ENCODE measurements at places on chromosomes 6 and 20.

DNA sequence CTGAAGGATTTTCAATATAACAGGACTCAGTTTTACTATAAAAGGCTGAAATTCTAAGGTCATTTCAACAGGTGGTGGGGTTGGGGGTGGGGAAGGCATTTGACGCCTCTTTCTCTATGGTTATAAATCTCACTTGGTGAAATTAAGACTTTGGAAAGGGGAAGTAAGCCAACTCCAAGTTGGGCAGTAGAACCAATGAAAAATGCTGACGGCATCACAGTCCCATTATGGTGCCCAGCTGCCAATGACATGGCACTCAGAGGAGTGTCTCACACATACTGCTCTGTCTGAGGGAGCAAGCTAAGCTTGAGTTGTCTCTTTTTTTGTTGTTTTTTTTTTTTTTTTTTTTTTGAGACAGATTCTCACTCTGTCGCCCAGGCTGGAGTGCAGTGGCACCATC lies 4.7 kb downstream of the SLC16A10 start:
- DNase-seq = no peak

GRCh38 chr20:57266291-57267157 lies at the start of gene BMP7:
Gene BMP7, minus strand, starts transcription at chr20:57266641. Its CDS starts 519 bp downstream, at chr20:57266122.
- peak; percentile 69 for DNase-seq

DNA sequence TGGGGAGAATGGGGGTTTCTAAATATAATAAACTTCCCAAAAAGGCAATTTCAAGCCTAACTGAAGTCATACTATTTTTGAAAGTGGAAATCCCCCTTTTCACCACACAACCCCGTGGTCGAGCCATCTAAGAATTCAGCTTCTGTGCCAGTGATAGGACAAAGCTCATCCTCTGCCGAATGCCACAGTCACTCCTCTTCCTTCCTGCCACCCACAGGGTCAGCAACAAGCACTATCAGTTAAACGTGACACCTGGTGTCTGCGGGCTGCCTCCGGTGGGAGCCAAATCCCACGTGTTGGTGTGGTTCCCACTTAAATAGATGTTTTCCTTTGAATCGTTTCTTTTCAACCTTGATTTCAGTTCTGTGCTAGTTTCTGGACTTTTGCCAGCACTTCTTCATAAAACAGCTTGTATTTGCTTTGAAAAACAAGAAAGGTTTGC lies 60.7 kb downstream of the TNFAIP3 start:
- DNase-seq = no peak

DNA sequence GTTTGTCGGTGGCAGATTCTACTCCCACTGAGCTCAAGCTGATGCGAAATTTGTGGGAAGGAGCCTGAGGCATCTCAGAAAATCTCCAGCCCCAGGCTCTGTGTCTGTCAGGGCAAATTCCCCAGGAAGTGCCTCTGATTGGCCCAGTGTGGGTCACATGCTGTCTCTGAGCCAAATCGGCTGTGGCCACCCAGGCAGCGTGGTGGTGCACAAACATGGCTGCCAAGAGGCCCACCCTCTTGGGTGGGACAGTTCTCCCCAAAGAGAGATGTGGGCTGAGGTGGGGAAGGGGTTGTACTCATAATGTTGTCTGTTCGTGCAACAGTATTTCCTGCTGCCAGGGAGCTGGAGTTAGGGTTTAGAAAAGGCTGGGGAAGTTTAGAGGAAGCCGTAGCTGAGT lies 130.6 kb downstream of the BMP7 start:
- DNase-seq = no peak

DNA sequence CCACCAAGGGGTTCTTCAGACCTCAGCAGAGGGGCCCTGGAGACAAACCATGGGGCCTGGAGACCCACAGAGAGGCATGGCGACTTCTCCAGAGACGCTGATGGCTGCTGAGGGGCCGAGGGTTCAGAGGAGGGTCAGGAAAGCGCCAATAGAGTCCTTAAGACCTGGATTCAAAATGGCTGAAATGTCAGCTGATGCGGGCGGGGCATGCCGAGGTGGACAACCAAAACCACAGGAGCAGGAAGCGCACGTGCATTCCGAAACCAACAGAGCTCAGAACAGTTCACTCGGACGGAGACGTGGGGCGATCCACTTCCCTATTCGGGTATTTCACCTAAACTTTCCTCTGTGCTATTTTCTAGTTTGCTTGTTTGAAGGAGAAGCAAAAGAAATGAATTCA lies 99.9 kb upstream of the RIN2 start:
- no peak for DNase-seq

DNA sequence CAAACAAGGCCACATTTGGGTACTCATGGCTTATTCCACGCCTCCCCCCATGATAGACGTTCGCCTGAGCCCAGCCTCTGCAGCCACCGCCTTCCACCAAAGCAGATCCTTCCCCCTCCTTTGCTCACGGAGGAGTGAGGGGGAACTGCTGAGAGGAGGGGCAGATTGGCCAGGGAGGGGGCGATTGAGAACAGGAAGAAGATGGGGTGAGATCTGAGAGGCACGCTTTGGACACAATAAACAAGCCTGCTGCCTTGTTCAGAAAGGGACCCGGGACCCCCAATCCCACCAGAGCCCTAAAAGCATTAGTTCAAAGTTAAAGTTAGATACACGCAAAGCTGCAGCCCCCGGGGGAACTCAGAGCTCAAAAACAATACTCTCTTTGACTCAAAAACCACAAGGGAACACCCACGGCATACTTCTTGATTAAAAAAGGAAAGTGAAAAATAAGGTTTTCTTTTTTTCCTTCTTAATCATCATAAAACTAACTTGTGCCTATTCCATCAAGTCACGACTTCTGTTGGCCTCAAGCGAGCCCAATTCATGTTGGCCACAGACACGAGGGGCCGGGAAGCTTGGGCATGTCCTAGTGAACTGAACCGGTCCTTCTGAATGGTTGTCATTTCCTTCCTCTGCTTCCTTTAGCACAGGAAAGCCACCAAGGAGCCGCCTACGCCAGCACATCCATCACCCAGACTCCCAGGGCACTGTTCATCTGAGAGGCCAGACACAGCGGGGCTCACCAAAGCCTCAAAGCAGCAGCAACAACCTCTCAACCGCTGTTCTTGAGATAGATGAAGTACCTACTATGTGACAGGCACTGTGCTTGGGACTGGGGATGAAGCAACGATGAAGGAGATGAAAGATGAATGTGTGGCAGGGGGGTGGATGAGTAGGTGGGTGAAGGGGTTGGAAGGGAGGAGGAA lies 44.7 kb downstream of the NFATC2 start:
- no peak for DNase-seq

Data from WTC11 (cell line).